ENCODE measurements at places on chromosomes 7 and 10.

GRCh38 chr10:80966326-80966986, 428.8 kb downstream of the SH2D4B start:
- no peak for DNase-seq

GRCh38 chr10:33722067-33722466, 387.6 kb upstream of the NRP1 start:
- DNase-seq: no peak

DNA sequence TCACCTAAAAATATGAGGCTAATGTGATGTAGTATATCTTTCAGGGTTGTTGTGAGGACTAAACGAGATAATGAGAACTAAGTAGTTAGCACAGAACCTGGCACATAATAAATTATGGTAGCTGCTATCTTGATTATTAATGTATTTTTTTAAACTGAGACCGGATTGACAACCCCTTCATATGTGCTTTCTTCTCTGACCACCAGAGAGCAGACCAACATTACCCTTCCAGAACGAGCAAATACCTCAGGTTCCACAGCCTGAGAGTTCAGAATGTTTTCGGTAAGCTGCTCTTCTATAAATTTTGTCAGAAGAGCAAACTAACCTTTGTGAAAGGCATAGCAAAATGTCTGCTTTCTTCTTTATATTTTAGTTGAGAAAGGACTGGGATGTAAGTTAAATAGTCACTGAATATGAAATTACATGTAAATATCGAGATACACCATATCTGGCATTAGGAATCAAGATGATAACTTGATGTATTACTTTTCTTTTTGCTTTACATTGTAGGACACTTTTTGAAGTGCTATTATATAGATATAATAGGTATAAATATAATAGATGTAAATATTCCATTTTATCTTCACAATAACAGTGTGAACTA, 13.6 kb upstream of the BPGM start:
- DNase-seq: no peak

GRCh38 chr10:58512491-58513187, at the start of gene BICC1:
BICC1 (plus strand) TSS chr10:58512872; CDS start chr10:58513144, 272 bp downstream.
- DNase-seq: no peak

DNA sequence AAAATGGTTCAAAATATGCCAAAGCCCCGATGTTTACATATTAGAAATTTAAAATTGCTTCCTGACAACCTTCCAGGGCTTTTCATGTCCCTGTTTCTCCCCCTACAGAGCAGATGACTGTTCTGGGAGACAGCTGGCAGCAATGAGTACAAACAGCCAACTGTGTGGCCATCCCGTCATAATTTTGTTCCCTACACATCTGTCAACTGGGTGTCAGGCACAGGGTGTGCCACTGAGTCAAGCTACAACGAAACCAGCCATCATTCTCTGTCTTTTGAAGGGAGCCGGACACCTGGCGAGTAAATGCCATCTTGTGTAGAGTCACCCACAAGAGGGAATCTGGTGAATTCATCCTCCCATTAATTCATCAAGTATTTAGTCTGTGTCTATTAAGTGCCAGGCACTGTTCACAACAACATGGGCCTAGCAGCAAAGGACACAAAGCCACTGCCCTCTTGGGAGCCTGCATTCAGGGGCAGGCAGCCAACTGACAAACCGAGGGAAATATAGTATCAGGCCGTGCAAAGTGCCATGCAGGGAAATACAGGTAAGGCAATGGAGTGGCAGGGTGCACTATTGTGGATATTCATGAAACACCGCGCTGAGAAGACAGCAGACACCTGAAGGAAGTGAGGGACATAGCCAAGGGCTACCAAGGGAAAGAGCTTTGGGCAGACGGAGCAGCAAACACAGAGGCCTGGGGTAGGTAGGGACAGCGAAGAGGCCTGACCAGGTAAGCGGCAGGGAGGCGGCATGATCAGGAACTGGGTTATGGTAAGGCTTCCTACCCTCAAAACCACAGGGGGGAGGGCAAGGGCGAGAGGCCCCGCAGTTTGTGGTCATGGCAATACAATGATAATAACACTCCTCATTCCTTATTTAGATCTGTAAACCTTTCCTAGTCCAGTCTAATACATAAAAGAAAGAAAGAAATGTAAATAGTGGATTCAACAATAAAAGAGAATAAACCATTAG, 213.6 kb downstream of the FAM107B start:
- DNase-seq: no peak

- DNase-seq: no peak
These were observed 103.1 kb downstream of the NRF1 start for GRCh38 chr7:129714514-129715063.

GRCh38 chr10:271201-271600, 135.9 kb downstream of the ZMYND11 start:
- DNase-seq: no peak

GRCh38 chr7:2010551-2011265, 222.0 kb downstream of the MAD1L1 start:
- no peak for DNase-seq

GRCh38 chr7:148911626-148912025, 27.5 kb upstream of the EZH2 start:
- DNase-seq: no peak

DNA sequence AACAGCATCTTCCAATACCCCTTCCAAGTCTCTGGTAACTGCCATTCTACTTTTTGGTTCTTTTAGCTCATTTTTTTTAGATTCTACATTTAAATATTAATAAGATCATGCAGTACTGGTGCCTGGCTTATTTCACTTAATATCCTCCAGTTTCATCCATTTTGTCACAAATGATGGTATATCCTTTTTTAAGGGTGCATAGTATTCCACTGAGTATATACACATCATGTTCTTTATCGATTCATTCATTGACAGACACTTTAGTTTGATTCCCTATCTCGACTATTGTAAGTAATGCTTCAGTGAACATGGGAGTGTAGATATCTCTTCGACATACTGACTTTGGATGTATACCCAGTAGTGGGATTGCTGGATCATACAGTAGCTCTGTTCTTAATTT, 89.7 kb downstream of the CCDC3 start:
- no peak for DNase-seq

DNA sequence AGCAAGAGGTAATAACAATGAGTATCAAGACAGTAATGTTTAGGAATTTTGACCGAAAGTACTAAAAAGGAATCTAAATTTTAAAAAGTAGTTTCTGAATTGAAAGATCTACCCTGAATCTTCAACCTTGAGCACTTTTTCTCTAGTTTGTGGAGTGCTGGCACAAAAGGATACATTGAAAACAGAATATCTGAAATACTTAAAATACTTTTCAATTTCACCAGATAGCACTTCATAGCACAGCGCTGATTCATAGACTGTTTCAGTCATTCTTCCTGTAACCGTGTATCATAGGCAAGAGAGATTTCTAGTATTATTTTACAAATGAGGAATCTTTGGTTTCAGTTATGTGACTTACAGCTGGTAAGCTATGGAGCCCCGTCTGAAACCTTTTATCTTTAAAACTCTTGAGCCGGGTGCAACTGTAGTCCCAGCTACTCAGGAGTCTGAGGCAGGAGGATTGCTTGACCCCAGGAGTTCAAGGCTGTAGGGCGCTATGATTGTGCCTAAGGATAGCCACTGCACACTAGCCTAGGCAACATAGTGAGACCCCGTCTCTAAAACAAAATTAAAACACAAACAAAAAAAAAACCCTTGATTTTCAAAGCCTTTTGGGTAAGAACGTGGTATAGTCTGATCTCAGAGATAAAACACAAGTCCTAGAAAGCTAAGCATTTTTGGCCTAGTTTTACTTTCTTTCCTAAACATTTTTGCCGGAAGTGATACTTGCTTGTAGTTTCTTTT, 35.1 kb downstream of the FHIP2A start:
- DNase-seq: no peak
